ENCODE measurements at places on chromosomes 3 and 15. TPM values are rescaled to one million over a fixed set of nuclear protein-coding genes. Genes with fewer than 3 reads are reported as not detected.

GRCh38 chr3:104392327-104392726 lies 974.4 kb upstream of the ALCAM start:
- DNase-seq = no peak

- DNase-seq = no peak
Measured at GRCh38 chr15:60059186-60059585, 55.1 kb downstream of the FOXB1 start.

DNA sequence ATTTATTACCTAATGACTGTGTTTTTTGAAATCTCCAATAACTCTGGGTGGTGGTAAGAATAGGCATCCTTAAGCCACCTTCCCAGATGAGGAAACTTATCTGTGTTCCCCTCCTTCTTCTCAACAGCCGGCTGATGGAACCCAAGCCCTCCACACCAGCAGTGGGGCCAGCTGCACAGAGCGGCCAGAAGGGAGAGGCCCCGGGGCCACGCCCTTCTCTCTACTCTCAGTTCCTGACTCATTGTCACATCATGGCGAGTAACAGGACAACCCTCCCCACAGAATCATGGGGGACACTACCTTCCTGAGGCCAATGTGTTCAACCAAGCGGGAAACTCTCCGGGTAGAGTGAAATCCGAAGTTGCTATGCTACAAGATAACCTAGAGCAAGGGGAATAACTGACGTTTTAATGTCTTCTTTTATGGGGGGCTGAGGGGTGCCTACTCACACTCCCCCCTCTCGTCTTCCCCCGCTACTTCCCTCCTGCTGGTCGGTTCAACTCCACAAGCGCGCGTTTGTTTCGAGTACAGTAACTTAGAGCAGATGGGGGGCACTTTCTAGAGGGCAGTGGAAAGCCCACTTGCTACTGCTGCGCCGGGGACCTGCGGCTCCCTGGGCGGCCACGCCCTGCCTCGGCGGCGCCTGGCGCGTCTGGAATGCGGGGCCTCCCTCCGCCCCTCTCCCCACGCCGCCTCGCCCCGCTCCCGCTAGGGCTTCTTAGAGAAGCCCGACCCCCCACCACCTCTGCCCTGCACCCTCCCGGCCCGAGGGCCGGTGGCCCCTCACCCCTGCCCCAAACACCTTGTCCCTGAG lies 621 bp downstream of the ANXA2 start:
- peak; percentile 84 for DNase-seq

- no peak for DNase-seq
Measured at GRCh38 chr15:79376383-79376782, 55.8 kb upstream of the MINAR1 start.

DNA sequence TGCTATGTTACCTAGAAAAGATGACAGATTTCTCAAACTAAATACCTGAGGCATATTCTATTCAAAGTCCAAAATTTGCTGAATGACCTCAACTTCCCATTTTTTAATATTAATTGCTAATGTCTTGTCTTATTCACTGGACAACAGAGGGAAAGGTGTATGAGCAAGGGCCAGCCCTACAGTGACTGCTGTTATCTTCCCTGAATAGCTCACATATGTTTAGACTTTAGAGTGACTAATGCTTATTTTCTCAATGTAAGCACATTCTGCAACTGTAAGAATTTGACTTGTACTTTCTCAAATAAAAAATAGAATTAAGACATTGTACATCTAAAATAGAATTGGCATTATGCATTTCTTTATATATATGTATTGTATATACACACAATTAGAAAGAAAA lies 26.5 kb upstream of the AADACL2 start:
- no peak for DNase-seq

DNA sequence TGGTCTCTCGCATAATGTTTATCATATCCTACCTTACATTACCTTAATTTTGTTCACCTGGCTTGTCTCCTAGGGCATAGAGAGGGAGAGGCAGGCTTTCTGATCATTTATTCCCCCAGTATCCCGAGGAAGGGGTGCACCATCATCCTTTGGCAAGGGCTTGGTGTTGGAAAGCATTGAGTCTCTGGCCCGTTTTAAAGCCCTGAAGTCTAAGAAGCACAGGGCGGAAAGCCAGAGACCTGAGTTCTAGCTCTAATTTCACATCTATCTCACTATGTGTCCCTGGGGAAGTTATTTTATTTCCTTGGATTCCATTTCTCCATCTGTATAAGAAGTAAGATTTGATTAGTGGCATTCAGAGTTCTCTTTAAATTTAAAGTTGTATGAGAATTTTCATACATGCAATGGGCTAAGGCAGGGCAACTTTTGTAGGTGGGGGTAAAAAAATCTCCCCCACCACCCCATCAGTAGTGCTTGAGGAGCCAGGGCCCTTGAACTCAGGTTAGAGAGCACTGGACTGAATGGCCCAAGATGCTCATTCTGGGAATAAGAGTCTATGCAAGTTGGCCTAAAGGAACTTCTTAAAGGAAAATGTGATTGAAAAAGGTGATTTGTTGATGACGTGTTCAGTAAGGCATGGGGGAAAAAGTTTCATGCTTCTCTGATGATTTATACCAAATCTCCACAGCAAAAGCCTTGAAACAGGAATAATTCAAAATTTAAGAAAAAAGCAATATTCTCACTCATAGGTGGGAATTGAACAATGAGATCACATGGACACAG lies 10.1 kb downstream of the TMC3 start:
- DNase-seq = no peak

GRCh38 chr3:13215940-13216546 lies 142.8 kb upstream of the IQSEC1 start:
- no peak for DNase-seq

DNA sequence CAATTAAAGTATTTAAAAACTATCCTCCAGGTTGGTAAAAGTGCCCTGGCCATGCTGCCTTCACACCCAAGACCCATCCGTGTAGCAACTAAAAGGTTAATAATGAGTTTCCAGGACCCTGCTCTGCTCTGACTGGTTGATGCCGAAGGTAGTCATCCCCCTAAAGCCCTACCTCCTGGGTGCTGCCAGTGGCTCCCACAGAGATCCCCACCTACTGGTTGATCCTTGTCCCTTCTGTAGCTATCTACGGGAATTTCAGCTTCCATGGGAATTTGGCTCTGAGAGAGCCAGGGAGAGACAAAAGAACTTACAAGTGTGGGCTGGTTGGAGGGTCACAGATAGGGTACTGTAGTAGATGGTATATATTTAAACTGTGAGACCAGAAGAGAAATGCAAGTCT lies 110.6 kb upstream of the NANOGP8 start:
- DNase-seq = no peak

DNA sequence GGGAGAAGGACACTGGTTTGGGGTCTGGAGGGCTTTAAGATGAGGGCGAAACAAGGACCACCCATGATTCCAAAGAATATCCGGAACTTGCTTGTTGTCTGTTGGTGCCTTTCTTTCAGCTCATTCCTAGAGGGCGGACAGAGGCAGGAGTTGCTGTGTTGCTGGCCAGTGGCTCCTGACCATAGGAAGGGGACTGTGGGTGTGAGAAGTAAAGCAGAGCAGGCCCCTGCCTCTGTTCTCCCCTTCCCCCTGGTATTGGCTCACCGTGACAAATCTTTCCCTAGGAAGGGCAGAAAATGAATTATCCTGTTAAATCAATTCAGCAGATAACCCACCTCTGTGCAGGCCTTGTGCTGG lies 89.1 kb downstream of the LIPC start:
- DNase-seq = no peak

- DNase-seq = no peak
Measured at GRCh38 chr3:66618066-66618465, 117.2 kb upstream of the LRIG1 start.

- DNase-seq = no peak
Measured at GRCh38 chr3:153215966-153216365, 53.9 kb downstream of the RAP2B start.

- DNase-seq = no peak
Measured at GRCh38 chr15:83115831-83116565, 8.6 kb downstream of the TM6SF1 start.

GRCh38 chr15:86018679-86019078 lies 61.0 kb upstream of the AGBL1 start:
- no peak for DNase-seq

DNA sequence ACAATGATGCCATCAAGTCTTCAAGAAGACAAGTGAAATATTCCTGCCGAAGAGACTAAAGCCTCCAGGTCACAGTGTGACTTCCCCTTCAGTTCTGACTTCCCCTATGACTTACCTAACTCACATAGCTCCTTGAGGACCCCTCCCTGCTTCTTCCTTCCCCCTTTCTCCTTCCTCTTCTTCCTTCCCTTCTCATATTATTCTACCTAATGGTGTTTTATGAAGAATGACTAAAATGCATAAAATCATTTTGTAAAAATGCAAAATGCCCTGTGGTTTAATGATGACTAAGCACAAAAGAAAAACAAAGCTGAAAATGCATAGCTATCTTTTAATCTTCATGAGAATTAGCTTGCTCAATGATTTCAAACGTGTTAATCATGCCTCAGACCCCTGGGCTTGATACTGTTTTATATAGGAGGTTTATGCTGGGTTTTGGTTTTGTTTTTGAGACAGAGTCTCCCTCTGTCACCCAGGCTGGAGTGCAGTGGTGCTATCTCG lies 26.1 kb upstream of the TM4SF4 start:
- DNase-seq = no peak

DNA sequence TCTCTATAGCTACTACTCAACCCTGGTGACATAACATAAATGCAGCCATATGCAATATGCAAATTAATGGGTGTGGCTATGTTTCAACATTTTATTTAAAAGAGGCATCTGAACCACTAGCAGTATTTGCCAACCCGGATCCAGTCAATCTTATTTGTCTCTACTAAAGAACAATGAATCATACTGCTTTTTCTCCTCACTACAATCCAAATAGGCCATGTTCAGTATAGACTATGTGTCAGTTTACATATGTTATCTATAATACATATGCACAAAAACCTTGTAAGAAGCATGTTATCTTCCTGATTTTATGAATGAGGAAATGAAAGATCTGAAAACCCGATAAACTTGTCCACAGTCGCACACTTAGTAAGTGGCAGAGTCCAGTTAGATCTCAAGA lies 125.7 kb downstream of the STAG1 start:
- DNase-seq = no peak

- DNase-seq = no peak
Measured at GRCh38 chr15:88218557-88219221, 37.9 kb downstream of the NTRK3 start.

DNA sequence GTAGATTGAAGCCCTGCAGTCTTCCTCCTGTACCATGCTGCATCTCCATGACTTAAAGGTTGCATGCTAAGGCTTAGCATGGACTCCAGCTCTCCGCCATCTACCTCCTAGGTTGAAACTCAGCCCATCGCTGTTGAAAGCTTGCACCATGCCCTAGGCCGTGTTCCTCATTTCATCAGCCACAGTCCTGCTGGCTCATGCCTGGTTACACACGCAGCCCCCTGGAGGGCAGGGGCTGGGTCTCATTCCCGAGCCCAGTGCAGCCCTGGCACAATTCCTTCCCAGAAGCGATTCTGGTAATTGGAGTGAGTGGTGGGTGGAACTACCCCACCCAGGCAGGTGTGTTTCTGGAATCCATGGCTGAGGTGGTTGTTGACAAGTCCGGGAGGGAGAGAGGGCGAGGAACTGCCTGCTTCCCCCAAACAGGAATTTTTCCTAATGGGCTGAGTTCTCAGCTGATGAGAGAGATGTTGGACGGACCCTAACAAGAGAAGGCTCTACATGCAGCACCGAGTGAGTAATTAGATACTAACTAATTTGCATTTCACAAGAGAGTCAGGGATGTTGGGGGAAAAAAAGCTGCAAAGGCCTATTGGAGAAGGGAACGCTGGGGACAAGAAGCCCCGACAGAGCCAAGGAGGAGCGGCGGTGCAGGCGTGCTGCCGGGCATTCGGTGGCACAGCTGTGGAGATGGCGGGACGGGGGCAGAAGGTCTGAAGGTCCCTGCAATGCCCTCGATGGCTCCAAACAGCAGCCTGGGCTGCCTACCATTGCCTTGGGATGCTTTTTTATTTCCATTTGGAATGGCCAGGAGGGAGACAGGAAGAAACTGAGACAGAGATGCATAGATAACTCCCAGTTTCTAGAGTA lies 92.3 kb upstream of the TLE3 start:
- no peak for DNase-seq

DNA sequence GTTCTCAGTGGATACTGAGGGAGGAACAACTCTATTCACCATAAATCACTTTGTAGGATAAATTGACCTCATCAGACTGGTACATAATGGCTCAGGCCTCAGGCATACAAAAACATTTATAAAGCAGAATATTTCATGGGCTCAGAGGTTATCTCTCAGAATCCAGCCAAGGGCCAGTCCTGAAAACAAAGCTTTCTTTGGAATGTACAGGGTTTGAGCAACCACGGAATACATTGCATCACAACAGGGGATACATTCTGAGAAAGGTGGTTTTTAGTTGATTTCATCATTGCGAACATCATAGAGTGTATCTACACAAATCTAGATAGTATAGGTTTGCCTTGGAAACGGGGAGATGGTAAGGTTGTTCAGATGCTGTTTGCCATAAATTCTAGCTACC lies 33.4 kb upstream of the CTDSPL2 start:
- DNase-seq = peak; percentile 42

DNA sequence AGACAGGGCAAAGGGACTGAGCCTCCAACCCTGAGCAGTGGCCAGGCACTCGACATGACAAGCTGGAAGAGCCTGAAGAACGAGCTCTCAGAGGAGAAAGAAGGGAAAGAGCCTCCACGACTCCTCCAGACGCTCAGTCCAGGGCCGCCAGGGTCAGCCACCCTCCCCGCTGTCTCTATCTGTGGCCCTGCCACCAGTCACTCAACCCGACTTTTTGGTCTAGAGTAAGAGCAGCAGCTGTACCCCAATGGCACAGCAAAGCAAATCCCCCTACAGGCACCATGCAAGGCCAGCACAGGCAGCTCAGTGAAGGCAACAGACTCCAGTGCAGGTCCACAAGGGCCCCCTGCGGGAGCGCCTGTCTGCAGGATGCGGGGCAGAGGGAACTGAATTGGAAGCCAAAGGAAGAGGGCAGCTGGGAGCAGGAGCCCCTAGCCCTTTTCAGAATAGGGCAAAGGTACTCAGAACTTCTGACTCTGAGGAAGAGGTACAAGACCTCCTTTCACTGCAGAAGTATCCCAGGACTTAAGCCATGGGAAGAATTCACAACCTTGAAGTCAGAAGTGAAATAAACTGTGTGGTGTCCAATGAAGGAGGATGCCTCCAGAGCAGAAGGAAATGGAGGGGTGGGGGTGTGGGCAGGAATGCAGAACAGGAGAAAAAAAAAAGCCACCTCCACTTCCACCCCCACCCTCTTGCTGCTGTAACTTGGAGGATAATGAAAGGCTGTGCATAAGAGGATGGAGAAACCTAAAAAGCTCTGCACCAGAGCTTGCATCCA lies 8.5 kb upstream of the GRAMD2A start:
- DNase-seq = no peak

- no peak for DNase-seq
Measured at GRCh38 chr3:5494905-5495519, 307.5 kb downstream of the EDEM1 start.

The TSPAN3 gene
- total RNA-seq = 237 TPM

The CD200 gene
- total RNA-seq = 0.45 TPM

The MOBP gene
- 0.27 TPM for total RNA-seq

The CYP8B1 gene
- total RNA-seq = not detected

The CLDN1 gene
- total RNA-seq = 39.3 TPM

The NEIL1 gene
- total RNA-seq = 11.3 TPM

Data from Caco-2 (cell line).